ENCODE measurements at places on chromosomes 1 and 21. TPM values are rescaled to one million over a fixed set of nuclear protein-coding genes. Genes with fewer than 3 reads are reported as not detected.

- no peak overlapping the region for H3K27ac ChIP-seq
- DNase-seq = peak; percentile 89
- no peaks in the 10 kb centered on the region for H3K27me3 ChIP-seq
- no peaks in the 10 kb centered on the region for H3K36me3 ChIP-seq
- H3K4me1 ChIP-seq = peaks cover 4% of the 10 kb centered on the region
Observed at GRCh38 chr1:159974350-159974965, 20.4 kb upstream of the SLAMF9 start.

- no peak for DNase-seq
- no peaks in the 10 kb centered on the region for H3K36me3 ChIP-seq
- no peaks in the 10 kb centered on the region for H3K4me1 ChIP-seq
- H3K27me3 ChIP-seq = no peaks in the 10 kb centered on the region
- H3K4me3 ChIP-seq = no peak overlapping the region
Observed at GRCh38 chr1:236124965-236125364, 17.4 kb upstream of the GPR137B start.

Gene RIMKLA
- total RNA-seq = 1.8 TPM

DNA sequence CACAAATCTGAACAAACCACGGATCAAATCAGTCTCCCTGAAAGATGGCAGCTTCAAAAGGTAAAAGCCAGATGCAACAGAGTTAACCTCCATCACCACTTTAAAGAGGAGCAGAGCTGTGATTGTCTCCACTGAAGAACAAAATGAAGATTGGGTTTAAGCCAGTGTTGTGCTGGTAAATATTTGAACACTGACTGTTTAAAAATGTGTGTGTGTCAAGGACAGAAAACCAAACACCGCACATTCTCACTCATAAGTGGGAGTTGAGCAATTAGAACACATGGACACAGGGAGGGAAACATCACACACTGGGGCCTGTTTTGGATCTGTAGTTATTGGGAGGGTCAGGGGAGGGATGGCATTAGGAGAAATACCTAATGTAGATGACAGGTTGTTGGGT is 83.9 kb downstream of the ST6GALNAC5 start:
- no peaks in the 10 kb centered on the region for H3K4me1 ChIP-seq
- no peaks in the 10 kb centered on the region for H3K27me3 ChIP-seq
- no peak overlapping the region for H3K4me3 ChIP-seq
- no peaks in the 10 kb centered on the region for H3K36me3 ChIP-seq
- H3K27ac ChIP-seq = no peak overlapping the region
- DNase-seq = no peak

GRCh38 chr1:102838016-102838415 is 270.3 kb downstream of the COL11A1 start:
- no peaks in the 10 kb centered on the region for H3K36me3 ChIP-seq
- H3K4me3 ChIP-seq = no peak overlapping the region
- H3K27ac ChIP-seq = no peak overlapping the region
- no peaks in the 10 kb centered on the region for H3K4me1 ChIP-seq
- DNase-seq = no peak

GRCh38 chr1:35436078-35436477 is 121.1 kb downstream of the KIAA0319L start:
- no peak overlapping the region for H3K27ac ChIP-seq
- peaks cover 97% of the 10 kb centered on the region for H3K36me3 ChIP-seq
- no peaks in the 10 kb centered on the region for H3K4me1 ChIP-seq
- H3K4me3 ChIP-seq = no peak overlapping the region
- no peaks in the 10 kb centered on the region for H3K27me3 ChIP-seq
- no peak for DNase-seq

Gene ZBTB8A
- total RNA-seq = 6.8 TPM

Gene GFI1
- total RNA-seq = 0.63 TPM

Gene TSPAN1
- total RNA-seq = 1.5 TPM

DNA sequence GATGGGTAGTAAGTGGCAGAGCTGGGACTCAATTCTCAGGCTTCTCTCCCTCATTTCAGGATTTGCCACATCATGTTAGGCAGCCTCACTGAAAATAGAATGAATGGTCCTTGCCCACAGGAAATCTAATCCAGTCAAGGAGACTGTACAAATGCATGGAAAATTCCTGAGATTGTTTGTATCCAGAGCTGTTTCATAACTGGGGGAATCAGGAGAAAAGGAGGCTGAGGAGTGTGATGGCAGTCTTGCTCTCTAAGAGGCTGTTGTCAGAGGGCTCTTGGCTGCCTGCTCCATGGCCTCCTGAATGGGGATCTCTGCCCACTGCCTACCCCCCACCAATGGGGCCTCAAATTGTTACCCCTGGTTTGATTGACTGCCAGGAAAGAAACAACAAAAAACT is 141.9 kb upstream of the TNR start:
- no peak for DNase-seq
- peaks cover 11% of the 10 kb centered on the region for H3K4me1 ChIP-seq
- H3K27me3 ChIP-seq = no peaks in the 10 kb centered on the region
- no peak overlapping the region for H3K4me3 ChIP-seq

All from esophagus muscularis mucosa (tissue), 4 donors.